ENCODE measurements at places on chromosomes 13 and 19. TPM values are rescaled to one million over a fixed set of nuclear protein-coding genes. Genes with fewer than 3 reads are reported as not detected.

C19orf73 gene
- 1.2 TPM for polyA plus RNA-seq

MISP gene
- 7.6 TPM for polyA plus RNA-seq

CFAP97D2 gene
- 10.1 TPM for polyA plus RNA-seq

PTH2 gene
- not detected for polyA plus RNA-seq

DAND5 gene
- polyA plus RNA-seq, result 0.14 TPM

KLK7 gene
- 6.1 TPM for polyA plus RNA-seq

- DNase-seq, result no peak
These were observed 288.7 kb downstream of the FOXO1 start for GRCh38 chr13:40377783-40378182.

DNA sequence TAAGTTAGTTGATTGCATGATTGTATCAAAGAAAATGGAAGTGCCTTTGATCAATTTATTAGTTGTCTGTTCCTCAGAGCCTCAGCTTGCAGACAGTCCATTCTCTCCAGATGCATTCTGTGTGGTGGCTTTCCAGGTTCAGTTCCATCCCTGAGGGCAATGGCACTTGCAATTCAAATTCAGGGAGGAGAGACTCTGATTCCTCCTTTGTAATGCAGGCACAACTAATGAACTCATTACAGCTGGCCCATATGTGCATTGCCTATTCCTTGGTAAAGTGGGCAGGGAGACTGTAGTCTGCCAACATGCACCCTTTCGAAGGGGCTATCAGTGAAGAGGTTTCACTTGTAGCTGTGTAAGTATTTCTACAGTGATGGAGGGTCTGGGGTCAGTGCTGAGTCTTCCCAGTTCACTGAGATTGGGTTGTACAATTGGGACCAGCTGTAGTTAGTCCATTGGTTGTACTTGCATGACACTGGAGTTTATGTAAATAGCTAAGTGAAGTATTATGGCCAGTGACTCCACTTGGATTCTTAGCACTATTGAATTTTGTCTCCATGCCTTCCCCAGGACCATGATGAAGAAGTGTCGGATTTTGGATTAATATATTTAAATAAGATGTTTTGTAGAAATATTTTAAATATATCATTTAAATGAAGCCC, 401.7 kb downstream of the GPC6 start:
- DNase-seq, result no peak

DNA sequence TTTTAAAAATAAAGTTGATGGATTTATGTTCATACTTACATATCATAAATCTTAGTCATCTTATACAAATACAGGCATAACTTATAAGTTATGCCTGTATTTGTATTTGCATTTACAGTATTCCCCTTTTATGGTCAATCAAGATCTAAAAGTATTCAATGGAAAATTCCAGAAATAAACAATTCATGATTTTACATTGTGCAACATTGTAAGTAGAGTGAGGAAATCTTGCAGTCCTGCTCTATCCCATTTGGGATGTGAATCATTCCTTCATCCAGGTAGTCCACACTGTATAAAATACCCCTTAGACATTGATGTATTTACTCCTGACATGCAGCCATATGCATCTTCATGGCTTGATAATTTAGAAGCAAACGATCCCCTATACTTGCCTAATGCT, 795.3 kb downstream of the SLITRK1 start:
- DNase-seq, result no peak
